ENCODE measurements at places on chromosomes 13 and 19.

DNA sequence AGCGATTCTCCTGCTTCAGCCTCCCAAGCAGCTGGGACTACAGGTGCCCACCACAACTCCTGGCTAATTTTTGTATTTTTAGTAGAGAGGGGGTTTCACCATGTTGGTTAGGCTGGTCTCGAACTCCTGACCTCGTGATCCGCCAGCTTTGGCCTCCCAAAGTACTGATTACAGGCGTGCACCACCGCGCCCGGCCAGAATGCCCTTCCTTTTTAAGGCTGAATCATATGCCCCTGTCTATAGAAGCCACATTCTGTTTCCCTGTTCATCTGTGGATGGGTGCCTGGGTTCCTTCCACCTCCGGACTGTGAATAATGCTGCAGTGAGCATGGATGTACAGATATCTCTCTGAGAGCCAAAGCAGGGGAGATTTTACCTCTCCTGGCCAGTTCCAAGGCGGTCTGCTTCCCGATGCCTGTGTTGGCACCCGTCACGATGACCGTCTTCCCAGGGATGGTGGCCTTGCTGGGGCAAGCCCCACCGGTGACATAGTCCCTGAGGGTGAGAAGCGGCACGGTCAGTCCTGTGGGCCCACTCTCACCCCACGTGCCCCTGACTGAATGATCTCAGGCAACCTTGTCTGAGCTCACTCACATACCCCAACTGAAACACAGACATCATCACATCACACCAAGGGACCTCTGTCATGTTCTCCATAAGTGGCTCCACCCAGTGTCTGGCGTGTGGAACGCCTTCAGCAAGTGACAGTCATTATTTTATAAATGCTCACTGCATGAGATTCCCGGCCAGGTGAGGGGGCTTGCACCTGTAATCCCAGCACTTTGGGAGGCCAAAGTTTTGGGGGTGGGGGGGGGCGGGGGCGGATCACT, 4.0 kb downstream of the RDH13 start:
- no peak for DNase-seq

DNA sequence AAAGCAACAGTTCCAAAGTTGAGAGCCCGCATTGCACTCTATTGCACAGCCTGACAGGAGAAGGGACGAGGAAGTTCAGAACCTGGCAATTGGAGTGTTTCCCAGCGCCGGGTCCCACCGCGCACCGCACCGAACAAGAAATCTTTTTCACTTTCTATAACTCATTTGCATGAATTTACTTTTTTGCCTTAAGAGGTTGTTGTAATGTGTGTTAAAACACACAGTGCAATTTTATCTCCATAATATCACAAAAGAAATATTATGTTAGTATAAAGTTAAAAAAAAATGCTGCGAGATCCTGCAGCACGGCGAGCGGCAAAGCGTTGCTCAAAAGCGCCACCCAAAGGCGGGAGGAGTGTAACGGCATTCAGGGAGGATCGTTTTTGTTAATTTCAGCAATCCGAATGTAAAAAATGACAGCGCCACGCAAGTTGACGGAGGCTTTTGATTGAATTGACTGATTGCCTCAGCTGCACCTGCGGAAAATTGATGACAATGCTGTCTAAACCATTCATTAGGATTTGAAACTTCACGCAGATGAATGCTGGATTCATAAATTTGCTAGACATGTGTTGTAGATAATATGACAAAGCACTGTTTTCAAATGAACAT, 303.6 kb upstream of the ZNF507 start:
- DNase-seq, result peak; percentile 45

DNA sequence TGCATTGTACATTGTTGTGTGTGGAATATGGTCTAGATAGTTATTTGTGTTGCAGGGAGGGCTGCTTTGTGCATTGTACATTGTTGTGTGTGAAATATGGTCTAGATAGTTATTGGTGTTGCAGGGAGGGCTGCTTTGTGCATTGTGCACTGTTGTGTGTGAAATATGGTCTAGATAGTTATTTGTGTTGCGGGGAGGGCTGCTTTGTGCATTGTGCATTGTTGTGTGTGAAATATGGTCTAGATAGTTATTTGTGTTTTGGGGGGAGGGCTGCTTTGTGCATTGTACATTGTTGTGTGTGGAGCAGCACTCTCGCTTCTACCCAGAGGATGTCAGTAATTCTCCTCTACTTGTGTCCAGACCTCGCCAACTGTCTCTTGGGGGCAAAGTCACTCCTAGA, 36.3 kb upstream of the ZNF835 start:
- no peak for DNase-seq

- DNase-seq, result no peak
These were observed 5.2 kb upstream of the DPP9 start for GRCh38 chr19:4728871-4729270.

- no peak for DNase-seq
These were observed 573.7 kb downstream of the IRS2 start for GRCh38 chr13:109212650-109213049.

DNA sequence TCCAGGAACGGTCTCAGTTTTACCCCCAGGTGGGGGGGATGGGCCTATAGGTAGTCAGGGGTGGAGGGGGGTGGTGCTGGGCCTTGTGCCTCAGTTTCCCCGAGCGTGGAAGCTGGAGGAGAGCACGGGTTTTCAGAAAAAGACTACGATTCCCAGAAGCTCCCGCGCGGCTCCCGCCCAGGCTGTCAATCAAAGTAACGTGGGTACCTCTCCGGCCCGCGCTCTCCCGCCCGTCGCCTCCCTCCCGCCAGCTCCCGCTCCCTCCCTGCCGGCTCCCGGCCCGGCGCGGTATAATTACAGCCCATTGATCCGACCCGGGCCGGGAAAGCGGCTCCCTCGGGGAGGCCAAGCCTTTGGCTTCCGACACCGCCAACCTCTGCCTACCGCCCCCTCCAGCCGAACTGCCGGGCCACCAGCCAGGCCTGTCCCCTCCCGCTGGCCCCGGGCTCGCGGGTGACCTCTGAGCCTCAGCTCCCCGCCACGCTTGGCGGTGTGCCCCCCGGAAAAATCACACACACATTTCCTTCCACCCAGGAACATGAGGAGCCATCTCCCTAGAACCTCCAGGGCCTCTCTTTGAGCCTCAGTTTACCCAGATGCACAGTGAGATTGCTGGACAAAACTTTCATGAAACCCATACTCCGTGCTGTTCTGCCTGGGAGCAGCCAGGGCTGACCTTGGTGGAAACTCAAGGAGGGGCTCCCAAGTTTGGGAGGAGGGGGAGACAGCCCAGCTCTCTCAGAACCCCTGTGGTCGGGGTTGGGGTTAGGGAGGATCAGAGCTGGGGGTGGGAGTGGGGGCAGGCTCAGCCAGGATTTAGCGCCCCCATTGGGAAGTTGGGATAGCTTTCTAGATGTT, 7.3 kb upstream of the TLE2 start:
- DNase-seq, result peak; percentile 74

- no peak for DNase-seq
These were observed 682 bp upstream of the CABP5 start for GRCh38 chr19:48044561-48044960.

DNA sequence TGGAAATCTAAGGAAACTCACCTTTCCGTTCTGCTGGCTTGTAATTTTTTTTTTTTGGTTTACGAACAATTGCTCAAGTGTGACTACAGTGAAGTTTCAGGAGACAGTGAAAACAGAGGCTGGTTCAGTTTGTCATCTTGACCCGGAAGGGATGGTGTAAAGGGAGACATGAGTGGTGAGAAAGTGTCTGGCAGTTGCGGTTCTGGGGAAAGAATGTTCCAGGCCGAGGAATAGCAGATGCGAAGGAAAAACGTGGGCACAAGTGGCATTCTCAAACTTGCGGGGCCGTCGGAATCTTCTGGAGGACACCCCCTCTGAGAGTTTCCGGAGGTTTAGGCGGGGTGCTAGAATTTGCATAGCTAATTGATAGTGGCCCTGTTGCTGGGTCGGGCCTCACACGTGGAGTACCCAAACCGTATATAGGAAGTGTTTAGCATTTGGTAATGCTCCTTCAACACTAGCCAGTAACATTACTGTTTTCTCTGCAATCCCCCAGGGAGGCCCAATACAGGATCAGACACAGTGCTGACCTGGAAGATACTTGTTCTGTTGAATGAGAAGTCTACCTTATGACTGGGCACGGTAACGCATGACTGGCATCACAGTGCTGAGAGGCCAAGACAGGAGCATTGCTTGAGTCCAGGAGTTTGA, 2.8 kb upstream of the TNFSF9 start:
- DNase-seq, result no peak

- DNase-seq, result peak; percentile 95
These were observed at the start of gene KRI1 for GRCh38 chr19:10565567-10566407. TSS of gene KRI1 (minus strand) at chr19:10566010. CDS start at chr19:10565999, 11 bp downstream.

GRCh38 chr19:14704450-14704849, 14.6 kb downstream of the ZNF333 start:
- no peak for DNase-seq

DNA sequence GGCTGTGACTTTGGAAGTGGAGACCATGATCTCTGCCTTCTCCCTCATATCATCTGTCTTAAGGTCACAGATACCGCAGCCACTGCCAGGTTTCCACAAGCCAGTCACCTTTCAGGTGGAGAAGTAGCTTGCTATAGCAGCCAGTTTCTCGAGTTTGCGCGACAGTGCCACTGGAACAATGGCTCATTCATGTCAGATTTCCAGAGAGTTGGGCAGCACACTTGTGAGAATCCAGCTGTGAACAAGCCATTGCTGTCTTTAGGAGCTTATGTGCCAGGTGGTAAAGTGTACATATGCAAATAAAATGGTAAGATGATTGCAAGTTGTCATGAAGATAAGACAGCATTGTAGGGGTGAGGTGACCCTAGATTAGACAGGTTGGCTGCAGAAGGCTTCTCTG, 22.3 kb downstream of the GARRE1 start:
- no peak for DNase-seq

DNA sequence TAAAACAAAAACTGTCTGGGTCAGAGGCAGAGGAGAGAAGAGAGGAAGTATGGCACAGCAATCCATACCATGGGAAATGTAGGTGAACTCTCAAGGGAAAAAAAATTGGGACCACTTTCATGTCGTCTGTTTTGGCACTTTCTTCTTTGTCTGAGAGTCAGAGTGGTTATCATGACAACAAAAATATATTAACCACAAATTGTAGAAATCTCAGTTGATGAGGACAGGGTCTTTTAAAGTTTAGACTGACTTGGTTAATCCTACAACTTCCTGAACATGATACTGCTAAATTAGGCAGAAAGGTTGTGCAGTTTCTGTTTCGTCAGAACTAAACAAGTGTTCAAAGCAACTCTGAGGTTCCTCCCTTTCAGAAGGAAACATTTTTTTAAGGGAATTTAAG, 15.2 kb downstream of the KLF5 start:
- DNase-seq, result no peak

GRCh38 chr13:24066405-24067295, 93.9 kb upstream of the SPATA13 start:
- DNase-seq, result no peak

GRCh38 chr13:77150651-77151050, 123.7 kb upstream of the FBXL3 start:
- no peak for DNase-seq

DNA sequence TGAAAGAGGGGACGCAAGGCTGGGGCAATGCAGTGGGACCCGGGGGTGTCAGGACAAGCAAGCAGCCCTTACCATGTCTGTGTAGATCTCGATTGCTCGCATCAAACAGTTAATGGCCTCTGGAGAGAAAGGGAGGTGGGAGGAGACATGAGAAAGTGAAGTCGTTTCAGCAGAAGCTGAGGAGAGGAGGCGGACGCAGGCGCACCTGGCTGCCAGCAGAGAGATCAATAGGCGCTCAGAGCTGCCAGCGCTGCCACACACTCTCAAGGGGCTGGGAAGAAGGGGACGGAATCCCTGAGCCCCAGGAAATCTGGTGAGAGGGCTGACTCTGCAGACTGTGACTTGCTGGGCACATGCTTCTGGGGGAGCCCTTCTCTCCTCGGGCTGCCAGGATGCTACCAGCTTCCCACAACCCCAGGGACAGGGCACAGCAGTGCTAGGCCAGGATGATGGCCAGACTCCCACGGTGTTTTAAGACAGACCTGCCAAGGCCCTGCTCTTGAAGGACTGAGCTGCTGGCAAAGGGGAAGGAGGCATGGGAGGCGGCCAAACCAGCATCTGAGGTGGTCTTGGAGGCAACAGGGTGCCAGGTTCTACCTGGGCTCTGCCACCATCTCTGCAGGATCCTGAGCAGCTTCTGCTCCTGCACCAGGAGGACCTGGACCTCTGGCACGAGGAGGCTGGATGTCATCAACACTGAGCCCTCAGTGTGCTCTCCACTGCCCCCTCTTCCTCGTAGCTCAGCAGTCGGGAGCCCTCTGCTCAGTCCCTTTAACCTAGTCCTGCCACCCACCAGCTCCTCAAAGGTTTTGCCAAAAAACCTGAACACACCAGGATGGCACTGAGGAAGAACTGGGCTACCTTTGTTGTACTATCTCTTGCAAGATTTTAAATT, 11.7 kb upstream of the KPTN start:
- no peak for DNase-seq

- no peak for DNase-seq
These were observed 15.3 kb downstream of the DYRK1B start for GRCh38 chr19:39818626-39819097.

GRCh38 chr19:46756544-46756888, 10.3 kb upstream of the STRN4 start:
- DNase-seq, result no peak

DNA sequence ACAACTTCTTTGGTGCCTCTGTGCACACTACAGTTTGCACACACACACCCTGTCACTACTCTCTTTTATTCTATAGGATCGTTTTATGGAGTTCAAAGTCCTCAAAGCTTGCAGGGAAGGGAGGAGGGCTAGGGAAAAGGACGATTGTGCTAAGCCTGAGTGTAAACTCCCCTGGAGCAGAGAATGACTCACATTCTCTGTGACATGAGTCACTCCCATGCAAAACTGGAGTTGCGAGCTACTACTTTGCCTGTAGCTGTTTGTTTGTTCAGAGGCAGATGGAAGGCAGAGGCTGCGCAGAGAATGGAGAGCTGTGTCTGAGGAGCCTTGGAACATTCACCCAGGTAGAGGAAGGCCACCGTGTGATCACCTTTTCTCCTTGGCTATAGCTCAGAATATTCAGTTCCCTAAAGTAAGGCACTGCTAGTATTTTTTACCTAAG, 80.5 kb upstream of the MBNL2 start:
- DNase-seq, result peak; percentile 32

GRCh38 chr19:11736696-11737095, 2.0 kb downstream of the ZNF823 start:
- DNase-seq, result no peak

- DNase-seq, result peak; percentile 22
These were observed 709 bp downstream of the N4BP2L1 start for GRCh38 chr13:32426990-32427851.

DNA sequence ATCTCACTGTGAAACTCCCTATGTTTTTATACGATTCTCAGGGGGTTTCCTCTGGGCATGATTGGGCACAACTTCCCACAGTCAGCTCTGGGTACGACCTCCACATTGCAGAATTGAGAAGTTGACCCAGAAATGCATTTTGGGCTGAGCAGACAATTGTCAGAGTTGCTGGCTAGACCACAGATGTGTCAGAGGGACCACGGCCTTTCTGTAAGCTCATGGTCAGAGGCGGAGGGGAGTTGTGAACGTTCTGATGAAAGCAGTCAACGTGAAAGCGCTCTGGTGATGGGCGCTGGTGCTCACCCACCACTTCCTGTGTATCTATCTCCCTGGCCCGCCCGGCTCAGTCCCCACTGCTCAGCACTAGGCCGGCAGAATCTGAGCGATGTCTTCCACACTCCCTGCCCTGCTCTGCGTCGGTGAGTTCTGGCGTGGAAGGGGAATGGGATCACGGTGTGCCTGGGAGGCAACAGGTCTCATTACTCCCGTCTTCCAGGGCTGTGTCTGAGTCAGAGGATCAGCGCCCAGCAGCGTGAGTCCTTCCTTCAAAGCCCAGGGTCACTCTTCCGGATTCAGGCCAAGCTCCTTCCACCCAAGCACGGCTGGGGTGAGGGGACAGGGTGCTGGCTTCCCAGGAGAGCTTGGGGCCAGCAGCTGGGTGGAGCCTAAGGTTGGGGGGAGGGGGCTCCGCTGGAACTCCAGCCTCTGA, at the start of gene NCR1:
Gene NCR1 (plus strand): TSS at position 346 of the 709 bp plus-strand sequence. CDS start 40 bp downstream, at position 386.
- DNase-seq, result no peak

All from HuH-7 (cell line).